ENCODE measurements at places on chromosomes 5 and 9.
A peak's percentile ranks its signal among the peaks of the same experiment; 100 is the strongest.

DNA sequence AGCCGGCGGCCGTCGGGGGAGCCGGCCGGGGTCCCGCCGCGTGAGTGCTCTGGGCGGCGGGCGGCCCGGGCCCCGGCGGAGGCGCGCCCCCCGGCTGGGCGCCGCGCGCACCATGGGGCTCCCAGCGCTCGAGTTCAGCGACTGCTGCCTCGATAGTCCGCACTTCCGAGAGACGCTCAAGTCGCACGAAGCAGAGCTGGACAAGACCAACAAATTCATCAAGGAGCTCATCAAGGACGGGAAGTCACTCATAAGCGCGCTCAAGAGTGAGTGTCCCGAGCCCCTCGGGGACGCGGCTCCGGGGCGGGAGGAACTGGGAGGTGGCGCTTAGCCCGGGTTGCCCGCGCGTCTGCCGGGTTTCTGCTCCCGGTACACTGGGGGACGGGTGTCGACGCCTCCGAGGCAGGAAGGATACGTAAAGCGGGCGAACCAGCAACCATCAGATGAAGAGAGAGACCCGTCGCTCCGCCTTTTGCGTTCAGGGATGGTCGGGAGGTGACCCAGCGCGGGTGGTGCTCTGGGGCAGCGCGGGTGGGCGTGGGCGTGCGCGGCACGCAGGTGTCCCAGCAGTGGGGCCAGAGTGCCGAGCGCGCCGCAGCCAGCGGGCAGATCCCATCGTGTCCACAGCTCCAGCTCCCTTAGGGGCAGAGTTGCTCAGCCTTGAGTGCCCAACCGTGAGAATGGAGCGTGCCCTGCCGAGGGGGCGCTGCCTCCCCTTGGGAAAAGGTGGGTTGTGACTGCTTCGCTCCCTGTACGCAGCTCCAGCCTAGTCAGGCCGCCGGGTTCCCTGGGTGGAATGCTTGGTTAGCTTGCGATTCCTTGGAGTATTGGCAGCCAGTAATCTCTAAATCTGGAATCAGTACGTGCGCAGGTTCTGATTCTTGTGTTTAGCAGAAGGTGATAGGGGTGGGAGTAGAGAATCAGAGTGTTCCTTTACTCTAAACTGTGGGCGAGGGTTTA lies 753 bp downstream of the ARHGAP26 start:
- DNase-seq, result peak; percentile 17

DNA sequence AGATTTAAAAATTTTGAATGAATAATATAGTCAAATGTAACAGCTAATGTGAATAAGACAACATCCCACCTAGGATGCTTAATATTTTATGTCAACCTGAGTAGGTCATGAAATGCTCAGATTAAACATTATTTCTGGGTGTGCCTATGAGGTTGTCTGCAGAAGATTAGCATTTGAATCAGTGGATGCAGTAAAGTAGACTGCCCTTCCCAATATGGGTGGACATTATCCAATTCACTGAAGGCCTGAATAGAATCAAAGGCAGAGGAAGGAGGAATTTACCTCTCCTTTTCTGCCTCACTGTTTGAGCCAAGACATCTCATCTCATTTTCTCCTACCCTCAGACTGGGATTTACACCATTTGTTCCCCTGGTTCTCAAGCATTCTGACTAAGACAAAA lies 1582.3 kb downstream of the EFNA5 start:
- DNase-seq, result no peak

GRCh38 chr5:157217289-157218024 lies 36.8 kb downstream of the ITK start:
- peak; percentile 77 for DNase-seq

DNA sequence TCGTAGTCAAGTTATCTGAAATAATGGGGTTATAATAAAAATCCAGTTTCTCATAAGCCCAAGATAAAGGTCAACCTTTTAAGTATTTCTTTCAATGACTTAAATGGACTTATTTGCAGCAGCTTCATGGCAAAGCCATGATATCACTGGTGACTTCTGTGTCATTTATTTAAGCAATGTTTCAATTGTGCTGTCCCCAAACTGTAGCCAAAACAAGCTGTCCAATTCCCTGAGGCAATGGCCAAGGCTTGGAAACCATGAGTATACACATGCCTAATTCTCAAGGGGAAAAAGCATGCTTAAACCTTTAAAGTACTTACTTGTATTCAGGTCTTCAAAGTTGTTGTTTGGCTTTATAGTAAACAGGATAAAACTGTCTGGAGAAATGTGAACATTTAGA lies 376.4 kb upstream of the TNC start:
- DNase-seq, result no peak

GRCh38 chr5:151808451-151809169 lies 36.9 kb downstream of the G3BP1 start:
- no peak for DNase-seq

GRCh38 chr9:115211413-115212124 lies 93.6 kb upstream of the TNC start:
- no peak for DNase-seq

DNA sequence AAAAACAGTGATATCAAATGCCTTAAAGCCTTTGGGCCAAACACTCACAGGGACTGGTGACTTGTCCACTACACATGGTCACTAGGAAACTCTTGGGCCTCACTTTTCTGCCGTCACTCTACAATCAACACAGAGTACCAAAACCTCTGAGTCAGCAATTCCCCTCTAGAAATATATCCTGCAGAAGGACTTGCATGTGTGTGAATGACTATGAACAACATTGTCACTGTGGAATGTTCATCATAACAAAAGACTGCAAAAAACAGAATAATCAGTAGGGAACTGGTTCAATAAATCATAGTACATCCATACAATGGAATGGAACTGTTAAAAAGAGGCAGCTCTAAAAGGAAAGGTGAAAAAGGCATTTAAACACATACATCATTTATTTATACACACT lies 44.1 kb upstream of the SMU1 start:
- DNase-seq, result no peak

DNA sequence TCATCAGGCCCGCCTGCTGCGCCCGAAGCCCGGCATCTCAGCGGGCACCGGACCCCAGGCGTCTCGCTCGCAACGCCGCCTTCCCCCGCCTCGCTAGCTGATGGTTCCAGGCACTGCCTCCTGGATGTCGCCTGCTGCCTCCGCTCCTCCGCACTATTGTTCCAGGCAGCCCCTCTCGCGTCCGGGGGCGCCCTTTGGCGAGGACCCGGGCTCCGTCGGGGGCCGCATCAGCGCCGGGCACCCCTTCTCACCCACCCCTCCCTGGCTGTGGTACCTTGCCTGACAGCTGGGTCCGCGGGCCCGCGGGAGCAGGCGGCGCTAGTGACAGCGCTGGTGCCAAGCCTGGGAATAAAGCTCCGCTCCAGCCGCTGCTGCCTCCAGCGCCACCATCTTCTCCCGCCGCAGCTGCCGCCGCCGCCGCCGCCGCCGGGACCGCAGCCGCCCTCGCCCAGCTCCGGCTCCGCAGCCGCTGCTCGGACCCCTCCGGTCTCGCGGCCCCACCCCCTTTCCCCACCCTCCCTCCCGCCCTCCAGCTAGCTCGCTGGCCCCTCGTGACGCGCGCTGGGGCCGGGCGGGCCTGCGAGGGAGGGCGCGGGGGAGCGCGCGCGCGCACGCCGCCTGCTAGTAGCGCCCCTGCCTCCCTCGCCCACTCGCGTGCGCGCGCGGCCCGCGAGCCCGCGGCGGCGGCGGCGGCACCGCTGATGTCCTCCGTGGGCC lies at the start of gene APBA1:
Gene APBA1 (minus strand): TSS at position 493 of the 717 bp plus-strand sequence.
- DNase-seq, result no peak

GRCh38 chr5:109125755-109126429 lies 283.9 kb downstream of the PJA2 start:
- DNase-seq, result no peak

Measured in stimulated activated CD8-positive, alpha-beta memory T cell treated with anti-CD3 and anti-CD28 coated beads, Interleukin-15, amount 100 ng/mL, for 4 hours (primary cell).